ENCODE measurements at places on chromosomes 13 and 19.
A peak's percentile ranks its signal among the peaks of the same experiment; 100 is the strongest.

- DNase-seq: no peak
Measured at GRCh38 chr19:48218997-48219396, 36.7 kb downstream of the CARD8 start.

GRCh38 chr13:72198967-72199560, 332.1 kb upstream of the DACH1 start:
- no peak for DNase-seq

DNA sequence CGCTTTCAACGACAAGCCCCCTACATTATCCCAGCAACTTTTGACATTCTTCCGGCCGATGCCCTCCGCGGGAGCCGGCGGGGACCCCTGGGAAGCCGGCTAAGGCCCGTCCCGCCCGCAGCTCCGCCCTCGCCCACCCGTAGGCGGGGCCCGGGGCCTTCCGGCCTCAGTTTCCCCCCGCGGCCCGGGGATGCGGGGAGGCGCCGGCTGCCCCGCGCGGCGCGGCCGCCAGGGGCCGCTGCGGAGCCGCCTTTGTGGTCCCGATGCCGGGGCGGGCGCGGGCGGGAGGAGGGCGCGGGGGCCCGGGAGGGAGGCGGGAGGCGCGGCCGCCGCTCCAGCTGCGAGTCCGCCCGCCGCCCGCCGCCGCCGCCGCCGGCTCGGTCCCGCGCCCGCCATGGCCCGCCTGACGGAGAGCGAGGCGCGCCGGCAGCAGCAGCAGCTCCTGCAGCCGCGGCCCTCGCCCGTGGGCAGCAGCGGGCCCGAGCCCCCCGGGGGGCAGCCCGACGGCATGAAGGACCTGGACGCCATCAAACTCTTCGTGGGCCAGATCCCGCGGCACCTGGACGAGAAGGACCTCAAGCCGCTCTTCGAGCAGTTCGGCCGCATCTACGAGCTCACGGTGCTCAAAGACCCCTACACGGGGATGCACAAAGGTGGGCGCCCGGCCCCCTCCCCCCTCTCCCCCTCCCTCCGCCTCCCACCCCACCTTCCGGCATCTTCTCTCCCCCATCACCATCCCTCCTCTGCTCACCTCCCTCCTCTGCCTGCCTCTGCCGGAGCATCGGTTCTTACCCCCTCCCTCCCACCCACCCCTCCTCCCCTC, at the start of gene CELF5:
Gene CELF5, plus strand, starts transcription at position 316 of the 823 bp plus-strand sequence. Its CDS starts 79 bp downstream, at position 395.
- peak; percentile 25 for DNase-seq

DNA sequence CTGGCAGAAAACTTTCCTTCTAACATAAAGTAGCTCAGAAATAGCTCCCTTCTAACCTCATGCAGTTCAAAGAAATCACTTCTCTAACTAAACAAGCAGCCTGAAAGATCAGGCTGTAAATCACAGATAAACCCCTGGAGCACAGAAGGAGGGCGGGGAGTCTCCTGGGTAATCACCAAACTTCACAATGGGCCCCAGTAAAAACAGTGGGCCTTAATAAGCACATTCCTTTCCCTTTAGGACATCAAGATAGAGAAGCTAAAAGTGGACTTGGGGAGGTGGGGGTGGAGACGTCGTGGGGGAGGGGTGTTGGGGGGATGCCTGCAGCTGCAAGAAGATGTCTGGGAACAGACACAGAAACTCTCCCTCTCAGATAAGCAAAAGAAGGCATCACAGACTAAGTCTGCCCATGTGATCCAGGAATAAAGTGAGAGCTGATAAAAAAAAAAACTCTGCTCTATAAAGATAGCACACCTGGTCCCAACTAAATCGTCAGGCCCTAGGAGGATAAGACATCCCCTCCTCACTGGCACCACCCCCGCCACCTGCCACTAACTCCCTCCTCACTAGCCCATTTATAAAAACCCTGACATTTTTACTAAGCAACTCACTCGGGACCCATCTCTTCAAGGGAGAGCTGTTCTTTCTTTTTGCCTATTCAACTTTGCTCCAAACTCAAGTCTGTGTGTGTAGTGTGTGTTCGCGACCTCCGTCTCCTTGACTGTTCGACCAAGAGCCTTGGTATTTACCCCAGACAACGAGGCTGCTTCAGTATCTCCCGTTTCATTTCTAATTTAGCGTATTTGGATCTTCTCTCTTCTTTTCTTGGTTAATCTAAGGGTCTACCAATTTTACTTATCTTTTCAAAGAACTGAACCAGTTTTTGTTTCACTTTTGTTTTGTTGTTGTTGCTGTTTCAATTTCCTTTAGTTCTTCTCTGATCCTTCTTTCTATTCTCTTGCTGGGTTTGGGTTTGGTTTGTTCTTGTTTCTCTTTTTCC, 31.7 kb downstream of the DNAJC15 start:
- DNase-seq: no peak

- DNase-seq: no peak
Measured at GRCh38 chr19:51479531-51480331, 1.4 kb downstream of the CEACAM18 start.
